M059J (cell line): ENCODE measurements at places on chromosomes 12 and 14. TPM values are rescaled to one million over a fixed set of nuclear protein-coding genes. Genes with fewer than 3 reads are reported as not detected.

- DNase-seq, result no peak
Measured at GRCh38 chr14:77654001-77654441, 37.6 kb upstream of the SPTLC2 start.

- DNase-seq, result no peak
Measured at GRCh38 chr12:117936722-117937484, 31.9 kb downstream of the KSR2 start.

GRCh38 chr12:124323771-124324530, 29.1 kb downstream of the RFLNA start:
- DNase-seq, result peak; percentile 33

DNA sequence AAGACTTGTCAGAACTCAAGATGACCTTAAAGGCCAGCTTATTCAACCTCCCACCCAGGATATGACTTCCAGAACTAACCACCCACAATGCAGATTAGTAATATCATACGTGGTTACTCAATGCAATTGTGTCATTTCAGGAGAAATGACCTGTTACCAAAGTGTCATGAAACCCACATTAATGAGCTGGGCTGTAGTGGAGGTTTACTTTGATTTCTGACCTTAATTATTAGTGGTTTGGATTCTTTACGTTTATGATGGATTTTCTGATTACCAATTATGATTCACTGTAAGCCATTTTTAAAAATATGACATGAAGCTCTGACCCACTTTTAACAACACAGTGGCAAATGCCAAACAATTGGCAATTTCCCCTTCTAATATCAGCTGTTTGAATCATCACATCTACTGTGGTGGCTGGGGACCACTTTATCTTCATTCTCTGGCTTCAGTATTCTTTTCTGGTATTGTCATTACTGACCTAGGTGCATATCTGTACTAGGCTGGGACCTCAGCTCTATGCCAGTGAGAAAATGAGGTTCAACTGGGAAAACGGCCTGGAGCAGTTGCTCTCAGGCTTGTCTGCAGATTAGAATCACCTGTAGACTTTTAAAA, 223.3 kb downstream of the RGS6 start:
- DNase-seq, result no peak

DNA sequence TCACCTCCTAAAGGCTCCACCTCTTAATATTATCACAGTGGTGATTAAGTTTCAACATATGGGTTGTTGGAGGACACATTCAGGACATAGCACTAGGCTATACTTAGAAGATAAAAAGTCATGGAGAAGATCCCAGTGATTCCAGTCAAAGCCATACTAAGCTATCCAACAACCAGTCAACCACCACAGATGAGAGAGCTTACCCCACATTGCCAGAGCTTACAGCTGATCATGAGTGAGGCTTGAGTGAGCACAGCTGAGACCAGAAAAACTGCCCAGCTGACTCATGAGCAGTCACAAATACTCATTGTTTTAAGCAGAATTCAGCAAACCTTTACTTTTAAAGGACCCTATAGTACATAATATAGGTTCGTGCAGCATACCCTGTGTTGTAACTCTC, 85.1 kb downstream of the DRAM1 start:
- no peak for DNase-seq

- no peak for DNase-seq
Measured at GRCh38 chr14:79281244-79282152, 929.8 kb downstream of the DIO2 start.

- peak; percentile 71 for DNase-seq
Measured at GRCh38 chr12:114868995-114869834, 185.2 kb upstream of the TBX3 start.

DNA sequence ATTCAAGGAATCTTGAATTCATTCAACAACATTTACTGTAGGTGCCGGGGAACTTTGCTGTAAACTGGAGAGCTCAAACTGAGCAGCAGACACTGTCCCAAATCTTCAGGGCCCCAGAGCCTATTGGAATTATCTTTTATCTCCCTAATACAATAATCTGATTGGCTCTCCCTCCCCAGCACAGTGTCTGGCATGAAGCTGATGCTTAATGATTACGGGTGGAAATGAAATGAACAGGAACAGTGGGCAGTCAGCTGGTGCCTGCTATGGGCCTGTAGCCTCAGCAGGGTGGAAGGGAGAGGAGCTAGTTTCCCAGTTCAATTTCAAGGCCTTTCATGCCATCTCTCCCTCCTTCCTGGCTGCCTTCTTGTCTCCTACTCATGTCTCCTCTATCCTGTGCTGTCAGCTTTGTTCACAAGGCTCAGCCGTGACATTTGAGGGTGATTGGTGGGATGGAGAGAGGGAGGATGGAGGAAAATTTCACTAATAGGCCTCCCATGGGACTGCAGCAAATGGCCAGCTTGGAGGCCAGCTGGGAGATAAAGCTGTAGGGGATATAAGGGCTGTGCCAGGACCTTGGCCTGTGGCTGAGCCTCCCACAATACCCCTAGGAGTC, 4.3 kb upstream of the RAPGEF3 start:
- DNase-seq, result no peak

DNA sequence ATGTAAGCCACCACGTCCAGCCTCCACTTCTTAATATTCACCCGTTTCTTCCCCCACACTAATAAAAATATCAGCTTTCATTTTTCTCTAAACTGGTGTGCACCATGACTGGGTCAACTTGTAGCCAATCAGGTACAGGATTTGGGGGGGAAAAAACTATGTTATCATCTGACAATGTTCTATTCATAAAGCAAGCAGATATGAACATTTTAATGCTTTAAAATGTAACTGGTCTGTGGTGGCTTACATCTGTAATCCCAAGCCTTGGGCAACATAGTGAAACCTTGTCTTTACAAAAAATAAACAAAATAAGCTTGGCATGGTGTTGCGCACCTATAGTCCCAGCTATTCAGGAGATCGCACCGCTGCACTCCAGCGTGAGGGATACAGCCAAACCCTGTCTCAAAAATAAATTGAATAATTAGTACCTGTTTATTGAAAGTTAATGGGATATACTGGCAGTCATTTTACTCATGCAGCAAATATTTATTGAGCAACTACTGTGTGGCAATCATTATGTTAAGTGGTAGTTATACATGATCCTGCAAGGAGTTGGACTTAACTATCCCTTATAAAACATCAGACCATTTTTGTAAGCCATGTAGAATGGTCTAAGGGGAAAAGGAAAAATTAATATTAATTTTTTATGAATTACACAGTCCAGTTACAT, 15.3 kb upstream of the ITPR2 start:
- DNase-seq, result peak; percentile 16

The CISTR gene
- total RNA-seq, result not detected in 2 replicates

The EXOC5 gene
- total RNA-seq, result 31.2 and 49.1 TPM in 2 replicates

The TMEM119 gene
- total RNA-seq, result 0.05 TPM in 1 of 2 replicates, not detected in the other
